ENCODE measurements at places on chromosomes 6 and 20. TPM values are rescaled to one million over a fixed set of nuclear protein-coding genes. Genes with fewer than 3 reads are reported as not detected.

The CST1 gene
- not detected for total RNA-seq

The TMEM217 gene
- 0.84 TPM for total RNA-seq

The FOXF2 gene
- 0.64 TPM for total RNA-seq

The DDX27 gene
- 24.7 TPM for total RNA-seq

The PCSK2 gene
- total RNA-seq = 0.12 TPM

The SEMG1 gene
- total RNA-seq = not detected

The FAM162B gene
- 0.92 TPM for total RNA-seq

The VWA7 gene
- total RNA-seq = 1.6 TPM

The TTK gene
- total RNA-seq = 11.0 TPM

Data from esophagus mucosa (tissue), 1 donor.